ENCODE measurements at places on chromosomes 2 and 18. TPM values are rescaled to one million over a fixed set of nuclear protein-coding genes. Genes with fewer than 3 reads are reported as not detected.

The CEP68 gene
- 30.7 TPM for polyA plus RNA-seq

The MERTK gene
- polyA plus RNA-seq: 24.6 TPM

The MYO5B gene
- 26.4 TPM for polyA plus RNA-seq

The MTLN gene
- polyA plus RNA-seq: 12.1 TPM

All from right renal pelvis (tissue), 4 donors.